ENCODE measurements at places on chromosomes 11 and 22.

GRCh38 chr11:43925063-43925931 lies 17.1 kb upstream of the C11orf96 start:
- DNase-seq = no peak

DNA sequence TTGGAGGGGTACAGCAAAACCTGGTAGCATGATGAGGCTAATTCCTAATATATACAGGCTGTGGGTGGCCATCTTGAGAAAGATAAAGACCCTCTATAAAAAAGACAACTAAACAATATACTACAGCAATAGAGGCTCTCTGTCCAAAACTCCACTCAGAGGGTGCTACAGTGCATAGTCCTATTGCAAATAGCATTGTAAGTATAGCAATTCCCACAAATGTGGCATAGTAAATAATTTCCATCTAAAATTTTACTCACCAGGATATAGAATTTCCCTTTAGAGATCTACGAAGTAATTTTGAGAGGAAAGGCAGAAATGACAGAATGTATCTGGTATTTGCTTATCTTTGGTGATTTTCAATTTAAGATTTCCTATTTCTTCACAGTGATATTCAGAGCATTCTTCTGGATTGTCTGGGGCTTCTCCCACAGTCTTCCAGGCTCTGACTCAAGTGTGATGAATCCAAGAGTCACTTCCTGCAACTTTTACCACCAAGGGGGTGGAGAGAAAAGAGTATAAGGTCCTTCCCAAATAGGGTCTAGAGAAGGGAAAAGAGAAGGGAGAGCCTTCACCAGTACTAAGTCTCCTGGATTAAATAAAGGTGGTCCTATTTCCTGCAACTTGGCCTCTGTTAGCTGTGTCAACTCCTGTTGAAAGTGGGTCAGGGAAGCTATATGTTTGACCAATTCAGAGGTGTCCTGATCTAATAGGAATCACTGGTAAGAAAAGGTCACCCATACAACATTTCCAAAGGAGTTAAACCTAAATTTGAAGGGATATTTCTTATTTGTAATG lies 1054.7 kb upstream of the CNTN5 start:
- peak; percentile 64 for DNase-seq

- no peak for DNase-seq
Observed at GRCh38 chr22:37932821-37933578, 20.4 kb downstream of the C22orf23 start.

DNA sequence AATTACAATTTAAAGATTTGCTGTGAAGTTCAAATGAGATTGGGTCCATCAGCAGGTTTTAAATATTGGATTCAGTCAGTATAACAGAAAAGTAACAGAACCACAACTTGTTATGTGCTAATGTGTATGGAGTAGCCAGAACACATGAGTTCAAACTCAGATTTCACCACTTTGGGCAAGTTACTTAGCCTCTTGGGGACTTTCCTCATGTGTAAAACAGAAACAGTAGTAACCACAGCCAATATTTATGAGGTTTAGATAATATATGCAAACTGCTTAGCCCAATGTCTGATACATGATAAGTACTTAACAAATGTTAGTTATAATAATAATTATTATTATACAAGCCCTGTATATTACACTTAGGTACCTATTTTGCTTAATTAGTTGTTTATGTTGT lies 21.8 kb upstream of the SLC5A12 start:
- DNase-seq = no peak

DNA sequence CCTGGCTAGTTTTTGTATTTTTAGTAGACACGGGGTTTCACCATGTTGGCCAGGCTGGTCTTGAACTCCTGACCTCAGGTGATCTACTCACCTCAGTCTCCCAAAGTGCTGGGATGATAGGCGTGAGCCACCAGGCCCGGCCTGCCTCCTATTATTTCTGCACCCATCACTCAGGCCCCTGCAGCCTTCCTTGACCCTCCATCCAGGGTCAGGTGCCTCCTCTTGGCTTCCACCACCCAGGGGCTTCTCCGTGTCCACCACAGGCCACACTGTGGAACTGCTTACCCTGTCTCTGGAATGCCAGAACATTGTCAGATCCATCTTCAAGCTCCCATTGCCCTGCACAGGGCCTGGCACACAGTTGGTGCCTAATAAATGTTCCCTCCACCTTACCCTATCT lies 75.4 kb upstream of the RTL6 start:
- no peak for DNase-seq

DNA sequence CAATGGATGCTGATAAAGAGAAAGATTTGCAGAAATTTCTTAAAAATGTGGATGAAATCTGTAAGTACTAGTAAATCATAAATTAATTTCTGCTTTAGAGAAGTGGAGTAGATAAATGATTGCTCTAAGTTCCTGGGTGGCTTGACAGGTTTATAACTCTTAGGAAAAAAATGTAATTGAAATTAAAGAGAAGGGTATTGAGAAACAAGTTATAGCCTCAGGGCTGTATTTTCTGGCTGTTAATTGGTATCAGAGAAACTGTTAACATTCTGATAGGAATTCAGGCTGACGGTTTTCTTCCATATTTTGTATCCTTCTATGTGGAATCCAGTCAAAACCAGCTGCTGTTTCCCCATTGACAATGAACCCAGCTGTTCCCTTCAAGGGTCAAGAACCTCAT lies 1.9 kb downstream of the TTC12 start:
- DNase-seq = no peak

GRCh38 chr22:49687333-49687732 lies 140.3 kb downstream of the BRD1 start:
- no peak for DNase-seq

GRCh38 chr11:69615545-69616278 lies 25.2 kb upstream of the CCND1 start:
- DNase-seq = no peak

GRCh38 chr22:31911565-31912406 lies 32.5 kb upstream of the YWHAH start:
- DNase-seq = no peak

- DNase-seq = no peak
Observed at GRCh38 chr11:113351480-113351879, 36.1 kb upstream of the ANKK1 start.

GRCh38 chr11:26575946-26576345 lies 3.9 kb upstream of the MUC15 start:
- no peak for DNase-seq

DNA sequence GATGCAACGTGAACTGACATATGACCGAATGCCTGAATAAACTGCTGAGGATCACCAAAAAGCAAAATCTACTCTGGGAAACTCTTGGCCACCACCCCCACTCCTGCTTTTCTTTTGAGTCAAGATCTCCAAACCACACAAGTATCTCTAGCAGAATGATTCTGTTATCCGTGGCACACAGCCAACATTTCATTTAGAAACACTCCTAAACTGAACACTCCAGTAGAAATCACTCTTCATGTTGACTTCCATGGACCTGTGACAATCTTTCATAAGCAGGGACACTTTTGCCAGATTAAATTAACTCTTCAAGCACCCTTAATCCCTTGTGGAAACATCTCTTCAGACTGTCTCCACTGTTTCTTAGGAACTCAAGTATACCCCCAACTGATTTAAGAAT lies 44.4 kb downstream of the VSIG10L2 start:
- DNase-seq = no peak

GRCh38 chr11:20966489-20966888 lies 297.1 kb downstream of the NELL1 start:
- no peak for DNase-seq

DNA sequence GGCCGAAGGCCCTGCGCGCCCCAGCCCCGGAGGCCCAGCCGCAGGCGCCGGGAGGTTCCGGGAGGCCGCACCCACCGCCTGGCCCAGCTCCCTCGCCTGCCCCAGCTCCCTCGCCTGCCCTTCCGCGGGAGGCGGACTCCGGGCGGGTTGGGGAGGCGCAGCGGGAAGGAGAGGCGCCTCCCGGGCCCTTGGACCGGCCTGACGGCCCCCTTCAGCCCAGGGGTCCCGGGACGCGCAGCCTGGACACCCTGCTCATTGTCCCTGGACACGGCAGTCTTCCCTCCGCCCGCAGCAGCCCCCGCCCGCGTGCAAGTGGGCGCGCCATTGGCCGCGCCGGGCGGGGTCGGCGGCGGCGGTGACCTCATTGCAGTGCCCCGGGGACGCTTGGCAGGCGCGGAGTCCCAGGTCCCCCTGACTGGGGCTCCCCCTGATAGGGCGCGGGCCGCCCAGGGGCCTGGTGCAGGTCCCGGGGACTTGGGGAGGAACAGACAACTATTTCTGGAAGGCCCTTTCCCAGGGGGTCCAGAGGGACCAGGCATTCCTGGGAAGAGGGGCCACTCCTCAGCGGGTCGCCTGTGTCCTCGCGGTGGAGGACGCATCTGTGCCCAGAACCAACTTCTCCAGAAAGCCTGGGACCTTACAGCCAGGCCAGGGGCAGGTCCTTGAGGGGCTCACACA lies 501 bp downstream of the CD151 start:
- no peak for DNase-seq

- DNase-seq = no peak
Observed at GRCh38 chr22:31604137-31604705, 57.8 kb downstream of the PISD start.

GRCh38 chr11:32905028-32905667 lies 12.5 kb downstream of the QSER1 start:
- DNase-seq = no peak

GRCh38 chr11:536841-537621 lies at the start of gene LRRC56:
LRRC56 (plus strand) TSS chr11:537527; CDS start chr11:540685, 3,158 bp downstream.
- DNase-seq = peak; percentile 17

DNA sequence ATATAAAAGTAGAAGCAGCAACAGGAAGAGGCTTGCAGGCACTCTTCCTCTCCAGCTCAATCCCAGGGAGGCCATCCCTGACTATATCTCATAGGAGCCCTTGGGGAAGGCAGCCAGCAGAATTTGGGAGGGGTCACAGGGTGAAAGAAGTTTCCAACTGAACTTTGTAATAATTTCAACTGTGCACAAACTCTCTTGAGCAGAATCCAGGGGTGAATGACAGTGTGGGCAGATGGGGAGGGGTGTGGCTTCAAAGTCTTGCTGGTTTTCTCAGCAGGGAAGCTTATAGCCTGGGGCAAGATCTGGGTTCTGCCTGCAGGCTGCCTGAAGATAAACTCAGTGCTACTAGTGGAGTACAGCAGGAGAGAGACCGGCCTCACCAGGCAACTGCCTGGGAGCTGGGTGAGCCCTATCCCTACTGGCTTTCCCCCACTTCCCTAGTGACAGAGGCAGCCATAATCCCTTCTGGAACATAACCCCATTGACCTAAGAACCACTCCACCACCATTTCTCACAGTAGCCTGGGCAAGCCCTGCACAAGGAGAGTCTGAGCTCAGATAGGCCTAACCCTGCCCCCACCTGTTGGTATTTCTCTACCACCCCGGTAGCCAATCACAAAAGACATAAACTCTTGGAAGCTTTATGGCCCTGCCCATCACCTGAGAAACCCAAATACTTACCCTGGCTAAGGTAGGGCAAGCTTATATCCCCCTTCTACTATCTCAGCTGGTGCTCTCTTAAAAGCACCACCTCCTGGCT lies 17.8 kb upstream of the TTC12 start:
- no peak for DNase-seq

- no peak for DNase-seq
Observed at GRCh38 chr22:47901911-47902310, 1139.5 kb downstream of the TBC1D22A start.

- peak; percentile 67 for DNase-seq
Observed at GRCh38 chr11:102287964-102288724, 29.1 kb upstream of the BIRC3 start.

DNA sequence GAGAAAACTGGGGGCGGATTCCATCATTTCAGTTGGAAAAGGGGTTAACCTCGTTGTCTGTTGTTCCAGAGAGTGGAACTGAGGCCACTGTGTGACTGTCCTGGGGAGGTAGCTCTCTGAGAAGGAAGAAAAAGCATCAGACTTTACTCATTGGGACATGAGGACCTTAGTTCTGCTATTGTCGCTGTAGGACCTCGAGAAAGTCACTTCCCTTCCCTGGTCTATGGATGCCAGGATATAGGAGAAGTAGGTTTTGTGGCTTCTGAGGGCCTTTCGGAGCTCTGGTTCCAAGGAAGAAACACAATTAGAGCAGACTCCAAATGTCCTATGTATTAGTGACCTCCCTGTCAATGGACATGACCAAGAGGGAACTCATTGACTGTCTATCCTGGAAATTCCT lies 6.2 kb downstream of the MYO18B start:
- no peak for DNase-seq

DNA sequence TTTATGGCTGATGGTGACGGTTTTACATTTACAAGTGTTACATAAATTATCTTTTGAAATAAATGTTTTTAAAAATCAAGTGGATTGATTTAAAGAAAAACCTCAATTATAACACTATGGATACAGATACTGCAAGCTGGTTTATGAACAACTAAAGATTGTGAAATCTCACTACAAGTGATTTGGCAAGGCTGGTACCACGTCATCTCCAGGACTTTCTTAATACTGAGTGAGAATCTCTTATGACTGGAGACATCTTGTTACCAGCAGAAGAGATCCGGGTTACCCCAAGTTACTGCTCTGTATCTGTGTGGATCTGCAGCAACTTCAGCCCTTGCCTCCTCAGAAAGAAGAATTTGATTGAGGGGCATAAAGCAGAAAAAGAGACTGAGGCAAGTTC lies 452.9 kb downstream of the MN1 start:
- DNase-seq = no peak

GRCh38 chr11:124788521-124788920 lies 11.7 kb downstream of the MSANTD2 start:
- DNase-seq = no peak

GRCh38 chr11:9755561-9756185 lies 91.8 kb downstream of the SWAP70 start:
- DNase-seq = no peak

- DNase-seq = peak; percentile 67
Observed at GRCh38 chr11:95089620-95090542, at the start of gene ENDOD1. ENDOD1 (plus strand) TSS chr11:95089846; CDS start chr11:95089928, 82 bp downstream.

- DNase-seq = no peak
Observed at GRCh38 chr11:11318461-11318860, 34.6 kb downstream of the CSNK2A3 start.

- no peak for DNase-seq
Observed at GRCh38 chr11:12007230-12007593, 1.2 kb downstream of the DKK3 start.

GRCh38 chr11:340539-341512 lies 20.2 kb upstream of the IFITM3 start:
- DNase-seq = no peak

GRCh38 chr22:38107692-38108515 lies 2.6 kb downstream of the BAIAP2L2 start:
- DNase-seq = no peak

DNA sequence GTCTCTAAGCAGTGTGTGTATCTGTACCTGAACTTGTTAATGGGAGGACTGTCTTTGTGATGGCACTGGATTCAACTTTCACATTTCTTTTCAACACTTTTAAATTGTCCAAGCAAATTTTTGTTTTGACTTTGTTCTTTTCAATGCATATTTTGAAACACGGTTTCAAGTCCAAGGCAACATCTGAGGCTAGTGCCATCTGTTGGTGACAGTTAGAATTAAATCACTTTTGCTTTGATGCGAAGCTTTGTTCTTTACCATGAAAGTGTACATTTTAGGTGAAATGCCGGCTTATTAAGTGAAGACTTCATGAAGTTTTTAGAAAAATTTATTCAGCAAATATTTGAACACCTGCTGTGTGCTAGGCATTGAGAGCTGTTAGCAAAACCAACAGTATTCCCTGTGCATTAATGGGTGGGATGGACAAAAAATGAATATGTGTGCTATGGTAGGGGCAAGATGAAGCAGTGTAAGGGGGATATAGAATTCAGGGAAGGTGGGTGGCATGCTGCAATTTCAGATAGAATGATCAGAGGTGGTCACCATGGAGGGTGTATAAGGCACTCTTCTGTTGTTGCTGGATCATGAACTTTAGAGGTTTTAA lies 70.2 kb downstream of the DDX10 start:
- no peak for DNase-seq

- no peak for DNase-seq
Observed at GRCh38 chr11:1880746-1881441, 10.8 kb downstream of the PRR33 start.

GRCh38 chr11:124429599-124429998 lies 4.9 kb upstream of the OR8B4 start:
- DNase-seq = no peak
